ENCODE measurements at places on chromosomes 12 and 14.

- DNase-seq: no peak
These were observed 230.2 kb downstream of the VRK1 start for GRCh38 chr14:97027256-97027999.

GRCh38 chr14:91750634-91751198 lies 18.8 kb upstream of the CATSPERB start:
- DNase-seq: no peak

DNA sequence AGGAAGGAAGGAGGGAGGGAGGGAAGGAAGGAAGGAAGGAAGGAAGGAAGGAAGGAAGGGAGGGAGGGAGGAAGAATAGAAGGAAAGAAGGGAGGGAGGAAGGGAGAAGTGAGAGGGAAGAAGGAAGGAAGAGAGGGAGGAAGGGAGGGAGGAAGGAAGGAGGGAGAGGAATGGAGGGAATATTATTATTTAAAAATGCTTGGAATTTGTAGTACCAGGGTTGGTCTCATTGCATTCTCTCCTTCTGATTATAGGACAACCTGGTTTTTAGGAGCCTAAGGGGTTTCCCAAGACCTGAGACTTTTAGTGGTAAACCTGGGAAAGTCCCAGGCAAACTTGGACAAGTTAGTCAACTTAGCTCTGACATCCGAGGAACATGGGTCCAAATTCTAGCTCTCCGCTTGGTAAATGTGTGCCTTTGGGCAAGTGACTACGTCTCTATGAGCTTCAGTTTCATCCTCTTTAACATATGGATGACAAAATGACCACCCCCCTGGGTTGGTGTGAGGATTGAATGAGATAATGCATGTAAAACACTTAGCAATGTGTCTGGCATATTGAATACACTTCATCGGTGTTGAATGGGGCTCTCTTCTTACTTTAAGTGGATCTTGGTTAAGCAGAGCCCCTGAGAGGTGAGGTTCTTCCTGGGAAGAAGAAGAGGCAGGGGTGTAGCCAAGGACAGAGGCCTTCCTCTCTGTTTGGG lies 690.7 kb upstream of the TBX3 start:
- no peak for DNase-seq

GRCh38 chr14:104218361-104219180 lies 80.2 kb downstream of the KIF26A start:
- no peak for DNase-seq

All from naive thymus-derived CD8-positive, alpha-beta T cell (primary cell).